ENCODE measurements at places on chromosomes 3 and 15.

GRCh38 chr15:40252141-40252437 lies 13.2 kb downstream of the PAK6 start:
- DNase-seq, result no peak

GRCh38 chr3:18223571-18223970 lies 201.6 kb downstream of the SATB1 start:
- DNase-seq, result no peak

DNA sequence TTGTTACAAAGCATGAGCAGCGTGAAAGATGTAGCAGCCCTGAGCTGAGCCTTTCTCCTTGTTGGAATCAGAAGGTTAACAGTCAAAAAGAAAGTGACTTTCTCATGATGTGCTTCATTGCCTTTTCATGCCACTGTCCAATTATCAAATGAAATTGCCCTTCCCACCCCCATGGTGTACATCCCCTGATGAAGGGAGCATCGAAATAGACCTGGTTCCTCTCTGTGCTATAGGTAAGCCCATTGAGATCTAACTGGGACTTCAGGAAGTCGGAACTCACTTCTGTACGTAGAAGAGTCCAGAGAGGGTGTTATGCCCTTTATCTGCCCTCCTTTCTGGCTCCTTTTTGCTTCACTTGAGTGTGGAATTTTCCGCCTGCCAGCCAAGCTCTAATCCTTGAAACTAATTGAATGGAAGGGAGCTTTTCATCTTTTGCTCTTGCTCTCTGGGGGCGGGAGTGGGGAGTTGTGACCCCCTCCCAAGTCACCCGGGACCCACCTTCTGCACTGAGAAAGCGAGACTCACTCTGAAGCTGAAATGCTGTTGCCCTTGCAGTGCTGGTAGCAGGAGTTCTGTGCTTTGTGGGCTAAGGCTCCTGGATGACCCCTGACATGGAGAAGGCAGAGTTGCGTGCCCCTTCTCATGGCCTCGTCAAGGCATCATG lies 20.9 kb downstream of the ABHD6 start:
- DNase-seq, result no peak

DNA sequence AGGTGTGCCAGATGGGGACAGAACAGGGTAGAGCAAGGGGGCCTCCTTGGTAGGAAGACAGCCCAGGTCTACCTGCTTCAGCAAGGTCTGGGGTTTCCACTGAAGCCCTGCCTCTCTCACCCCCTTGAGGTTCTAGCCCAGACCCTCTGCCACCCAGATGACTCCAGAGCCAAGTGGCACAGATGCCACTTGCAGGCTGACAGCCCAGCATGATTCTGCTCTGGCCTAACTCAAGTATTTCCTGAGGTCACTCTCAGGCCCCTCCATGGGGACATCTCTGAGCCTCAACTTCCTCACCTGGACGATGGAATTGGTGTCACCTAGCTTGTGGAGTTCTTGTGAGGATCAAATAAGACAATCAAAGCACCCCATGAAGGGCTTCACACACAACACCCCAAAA lies 23.9 kb downstream of the PLXNB1 start:
- no peak for DNase-seq

GRCh38 chr3:117355566-117355965 lies 646.0 kb downstream of the TUSC7 start:
- no peak for DNase-seq
